GM12864 (cell line): ENCODE measurements at places on chromosomes 4 and X.

DNA sequence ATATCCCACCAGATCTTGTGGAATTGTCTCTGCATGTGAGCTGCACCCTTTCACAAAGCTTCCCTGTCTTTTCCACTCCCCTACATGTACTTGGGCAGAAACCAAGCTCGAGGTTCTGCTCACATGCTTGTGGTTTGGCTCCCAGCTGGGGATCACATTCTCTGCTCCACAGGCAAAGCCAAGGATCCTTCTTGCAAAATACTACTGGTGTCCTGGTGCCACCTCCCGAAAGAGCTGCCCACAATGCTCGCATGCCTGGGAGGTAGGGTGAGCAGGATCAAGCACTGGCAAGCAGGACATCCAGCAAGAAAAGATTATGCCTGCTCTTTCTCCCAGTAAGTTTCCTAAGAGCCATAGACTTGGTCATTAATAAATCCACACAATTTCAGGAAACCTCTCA is 45.1 kb upstream of the PPARGC1A start:
- DNase-seq, result no peak

DNA sequence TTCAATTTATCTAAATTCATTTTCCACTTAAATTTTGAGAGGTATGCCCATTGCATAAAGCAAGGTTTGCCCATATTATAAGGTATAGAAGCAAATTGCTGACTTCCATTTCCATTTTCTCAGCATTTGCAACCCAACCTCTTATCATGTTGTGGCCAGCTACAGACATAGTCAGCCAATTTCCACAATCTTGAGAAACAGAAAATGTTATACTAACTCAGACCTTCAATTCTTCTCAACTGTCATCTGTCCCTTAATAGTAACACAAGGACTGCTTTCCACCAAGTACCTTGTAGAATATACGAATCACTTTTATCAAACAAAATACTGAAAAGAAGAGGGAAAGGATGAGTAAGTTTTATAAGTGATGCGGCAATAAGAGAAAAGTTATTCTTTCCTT is 11.2 kb upstream of the GRIA3 start:
- DNase-seq, result no peak

GRCh38 chr4:88008743-88009171 is 1.3 kb downstream of the PKD2 start:
- no peak for DNase-seq

- no peak for DNase-seq
Measured at GRCh38 chr4:67393699-67394281, 151.5 kb downstream of the CENPC start.

DNA sequence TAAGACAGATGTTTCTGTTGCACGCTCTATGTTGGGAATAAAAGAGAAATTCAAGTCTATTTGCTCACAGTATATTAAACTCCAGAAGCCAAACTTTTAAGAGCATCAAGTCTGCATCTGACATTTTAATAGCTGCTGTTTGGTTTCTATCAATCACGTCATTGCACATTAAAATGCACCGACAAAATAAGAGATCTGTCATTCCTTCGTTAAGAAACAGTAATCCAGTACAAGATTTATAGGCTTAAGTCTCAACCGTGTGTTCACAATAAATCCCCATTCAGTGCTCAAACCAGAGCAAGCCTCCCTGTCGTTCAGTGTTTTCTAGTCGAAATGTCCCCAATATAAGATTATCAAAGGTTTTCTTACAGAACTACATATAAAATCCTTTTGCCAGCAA is 89.0 kb upstream of the BMPR1B start:
- DNase-seq, result no peak

DNA sequence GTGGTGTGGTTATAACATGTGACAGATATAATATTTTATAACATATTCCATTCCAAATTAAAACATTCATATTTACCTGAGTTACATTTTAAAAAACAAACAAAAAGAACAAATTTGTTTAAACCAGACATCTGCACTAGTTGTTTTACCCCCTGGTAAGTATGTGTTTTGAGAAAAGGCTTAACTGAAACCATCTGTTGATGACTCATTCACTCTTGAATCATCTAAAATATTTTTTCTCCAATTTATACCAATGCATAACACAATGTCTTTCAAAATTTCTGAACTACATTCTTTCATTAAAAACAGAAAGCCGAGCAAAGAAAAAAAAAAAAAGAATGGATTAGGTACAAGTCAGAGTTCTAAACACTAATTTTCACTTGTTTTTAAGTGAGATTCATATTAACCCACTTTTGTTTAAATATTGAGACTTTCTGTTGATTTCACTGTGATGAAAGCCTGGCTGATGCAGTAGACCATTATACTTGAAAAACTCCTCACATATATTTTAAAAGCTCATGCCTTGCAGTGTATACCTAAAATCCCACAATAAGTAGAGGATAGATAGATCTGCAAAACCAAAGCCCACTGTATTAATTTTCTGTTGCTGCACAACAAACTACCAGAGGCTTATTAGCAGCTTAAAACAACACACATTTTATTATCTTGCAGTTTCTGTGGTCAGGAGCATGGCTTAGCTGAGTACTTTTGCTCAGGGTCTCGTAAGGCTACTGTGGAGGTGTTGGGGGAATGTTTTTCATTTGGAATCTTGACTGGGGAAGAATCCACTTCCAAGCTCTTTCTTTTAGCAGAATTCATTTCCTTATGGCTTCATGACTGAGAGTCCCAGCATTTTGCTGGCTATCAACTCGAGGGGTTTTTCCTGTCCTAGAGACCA is 221.5 kb downstream of the PCDH18 start:
- DNase-seq, result no peak

DNA sequence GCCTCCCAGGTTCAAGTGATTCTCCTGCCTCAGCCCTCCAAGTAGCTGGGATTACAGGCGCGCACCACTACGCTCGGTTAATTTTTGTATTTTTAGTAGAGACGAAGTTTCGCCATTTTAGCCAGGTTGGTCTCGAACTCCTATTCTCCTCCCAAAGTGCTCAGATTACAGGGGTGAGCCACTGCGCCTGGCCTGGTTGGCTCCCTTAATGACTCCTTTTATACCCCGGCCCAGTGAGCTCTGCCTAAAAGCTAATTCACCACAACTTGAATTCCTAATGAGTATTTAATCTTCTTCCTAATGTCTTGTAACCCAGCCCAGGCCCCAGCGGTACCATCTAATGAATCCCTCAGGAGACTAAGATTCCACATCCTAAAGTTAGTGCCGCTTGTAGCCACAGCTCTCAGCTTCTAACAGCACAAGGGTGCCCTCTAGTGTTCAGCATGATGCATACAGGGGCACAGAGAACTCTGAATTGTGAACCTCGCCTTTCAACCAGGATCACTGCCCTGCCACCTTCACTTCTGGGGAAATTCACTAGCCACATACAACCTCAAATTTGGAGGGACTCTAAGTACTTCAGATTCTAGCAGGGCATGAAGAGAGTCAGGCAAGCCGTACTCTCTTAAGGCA is 89.5 kb downstream of the OR13H1 start:
- peak; percentile 1 for DNase-seq

- DNase-seq, result no peak
Measured at GRCh38 chr4:6335040-6335590, 65.5 kb downstream of the WFS1 start.

DNA sequence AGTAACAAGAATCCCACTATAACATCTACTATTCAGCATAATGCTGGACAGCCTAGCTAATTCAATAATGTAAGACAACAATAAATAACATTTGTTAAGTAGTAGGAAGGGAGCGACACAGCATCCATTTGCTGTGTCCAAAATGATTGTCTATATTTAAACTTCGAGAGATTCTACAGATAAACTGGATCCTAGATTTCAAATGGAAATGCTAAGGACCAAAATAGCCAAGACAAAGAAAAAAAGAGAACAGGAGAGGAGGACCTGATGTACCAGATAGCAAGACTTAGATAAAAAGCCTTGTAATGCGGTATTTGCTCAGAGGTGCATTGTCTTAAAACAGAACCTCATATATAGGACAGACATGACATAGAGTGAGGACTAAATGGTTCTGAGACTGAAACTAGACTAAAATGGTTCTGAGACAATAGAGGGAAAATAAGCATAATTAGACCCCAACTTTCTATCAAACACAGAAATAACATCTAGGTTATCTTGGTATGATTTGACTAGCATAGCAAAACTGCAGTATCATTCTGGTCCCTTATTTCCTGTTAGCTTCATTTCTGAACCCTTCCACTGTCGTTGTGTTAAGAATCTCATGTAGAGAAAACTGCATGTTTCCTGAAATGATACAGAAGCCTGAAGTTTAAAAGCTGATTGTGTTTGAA is 3.8 kb downstream of the HPGDS start:
- peak; percentile 44 for DNase-seq

- DNase-seq, result no peak
Measured at GRCh38 chrX:74540635-74541249, 73.7 kb downstream of the RLIM start.

- no peak for DNase-seq
Measured at GRCh38 chr4:71130827-71131603, 137.6 kb downstream of the DCK start.

GRCh38 chr4:8540991-8541390 is 39.2 kb upstream of the GPR78 start:
- DNase-seq, result no peak

DNA sequence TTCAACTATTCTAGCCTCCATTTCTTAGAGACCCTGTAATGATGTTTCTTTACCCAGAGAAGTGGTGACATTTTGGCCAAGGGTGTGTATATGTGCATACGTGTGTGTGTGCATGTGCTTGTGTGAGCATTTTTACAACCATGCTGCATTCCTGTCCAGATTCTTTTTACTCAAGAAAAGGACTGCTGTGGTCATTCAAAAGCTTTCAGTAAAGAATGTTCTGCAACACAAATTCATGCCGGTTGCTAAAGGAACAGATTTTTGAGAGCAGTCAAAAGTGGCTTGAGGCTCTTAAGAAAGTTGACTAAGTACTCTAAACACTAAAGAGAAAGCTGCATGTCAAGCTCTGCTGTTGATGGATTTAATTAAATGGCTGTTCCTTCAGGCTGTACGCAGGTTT is 65.0 kb upstream of the FMR1 start:
- no peak for DNase-seq

DNA sequence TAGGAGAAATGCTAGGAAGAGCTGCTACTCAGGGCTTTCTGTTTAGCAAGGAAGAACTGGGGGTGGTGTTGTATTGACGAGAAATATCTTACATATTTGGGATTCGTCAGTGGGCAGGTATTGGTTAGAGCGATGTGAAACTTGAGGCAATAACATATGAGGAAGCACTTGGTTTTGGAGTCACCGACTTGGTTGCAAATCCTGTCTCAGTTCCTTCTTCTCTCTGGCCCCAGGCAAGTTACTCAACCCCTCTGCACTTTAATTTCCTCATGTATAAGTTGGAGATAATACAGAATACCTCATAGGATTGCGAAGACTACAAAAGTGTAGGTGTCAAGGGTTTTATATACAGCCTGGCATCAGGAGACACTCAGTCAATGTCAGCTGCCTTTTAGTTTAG is 34.1 kb downstream of the GPAT3 start:
- DNase-seq, result peak; percentile 24

GRCh38 chr4:81743731-81744435 is 272.2 kb upstream of the RASGEF1B start:
- no peak for DNase-seq

DNA sequence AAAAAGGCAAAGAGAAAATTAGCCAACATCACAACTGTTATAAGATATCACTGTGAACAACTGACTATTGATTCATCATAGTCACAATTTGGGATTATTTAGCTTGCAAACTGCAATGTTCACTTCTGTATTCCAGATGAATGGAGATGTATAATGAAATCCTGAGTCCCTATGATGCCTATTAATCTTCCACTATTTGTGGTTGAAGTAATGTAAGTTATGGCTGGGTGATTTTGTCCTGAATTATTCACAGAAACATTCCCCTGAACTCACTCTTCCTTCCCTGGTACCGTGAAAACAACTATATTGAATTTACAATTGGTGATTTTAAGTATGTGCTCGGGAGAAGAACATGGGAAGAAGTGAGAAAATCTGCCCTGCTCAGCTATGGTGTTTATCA is 50.8 kb upstream of the NPFFR2 start:
- DNase-seq, result no peak

DNA sequence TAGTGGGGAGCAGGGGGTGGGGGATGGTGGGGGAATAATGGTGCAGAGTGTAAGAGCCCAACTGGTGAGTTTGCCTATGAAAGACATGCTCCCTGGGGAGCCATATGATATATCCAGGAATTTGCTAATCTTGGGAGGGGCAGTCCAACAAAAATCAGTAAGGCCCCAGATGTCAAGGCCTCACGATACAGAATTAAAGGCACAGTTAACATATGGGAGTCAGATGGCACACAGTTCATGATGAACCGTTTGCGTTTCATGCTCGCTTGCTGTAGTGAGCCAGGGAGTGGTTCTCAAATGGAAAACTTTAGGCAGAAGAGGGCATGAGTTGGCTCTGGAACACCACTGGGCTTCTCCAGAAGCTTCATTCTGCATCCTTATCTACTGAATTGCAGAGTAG is 33.9 kb upstream of the VCX2 start:
- DNase-seq, result no peak

- no peak for DNase-seq
Measured at GRCh38 chrX:24392709-24393108, 32.3 kb downstream of the SUPT20HL1 start.

GRCh38 chrX:24260842-24261550 is 52.9 kb downstream of the SUPT20HL2 start:
- no peak for DNase-seq

DNA sequence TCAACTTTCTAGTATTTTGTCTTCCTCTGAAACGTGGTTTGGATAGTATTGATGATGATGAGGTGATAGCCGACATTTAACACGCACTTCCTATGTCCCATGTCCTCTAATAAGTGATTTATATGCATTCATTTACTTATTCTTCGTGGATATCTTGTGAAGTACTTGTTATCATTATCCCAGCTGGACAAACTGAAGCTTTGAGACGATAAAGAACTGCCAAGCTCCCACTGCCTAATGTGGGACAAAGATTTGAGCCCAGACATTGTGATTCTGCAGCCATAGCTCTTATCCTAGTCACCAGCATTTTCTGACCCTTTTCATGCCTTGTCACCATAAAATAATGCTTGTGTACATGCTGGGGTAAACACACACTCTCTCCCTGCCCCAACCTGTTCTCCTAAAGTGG is 92.5 kb downstream of the RAPGEF2 start:
- no peak for DNase-seq

- DNase-seq, result no peak
Measured at GRCh38 chr4:55407119-55407518, 11.4 kb downstream of the TMEM165 start.

DNA sequence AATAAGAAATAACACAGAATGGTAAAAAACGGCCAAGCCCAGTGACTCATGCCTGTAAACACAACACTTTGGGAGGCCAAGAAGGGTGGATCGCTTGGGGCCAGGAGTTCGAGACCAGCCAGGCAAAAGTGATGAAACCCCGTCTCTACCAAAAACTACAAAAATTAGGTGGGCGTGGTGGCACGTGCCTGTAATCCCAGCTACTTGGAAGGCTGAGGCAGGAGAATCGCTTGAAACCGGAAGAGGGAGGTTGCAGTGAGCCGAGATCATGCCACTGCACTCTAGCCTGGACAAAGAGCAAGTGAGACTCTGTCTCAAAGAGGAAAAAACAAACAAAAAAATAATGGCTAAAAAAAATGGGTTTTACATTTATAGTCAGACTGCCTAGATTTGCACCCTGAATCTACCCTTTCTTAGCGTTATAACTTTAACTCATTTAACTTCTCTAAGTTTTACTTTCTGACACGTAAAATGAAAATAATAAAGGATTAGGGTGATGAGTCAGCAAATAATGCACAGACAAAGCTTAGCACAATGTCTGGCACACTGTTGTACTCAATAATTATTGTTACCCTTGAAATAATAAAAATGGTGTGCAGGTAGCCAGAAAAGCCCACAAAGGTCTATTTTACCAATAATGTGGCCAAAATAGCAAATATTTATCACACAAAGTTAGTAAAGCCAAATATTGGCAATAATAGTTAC is 55.0 kb downstream of the ATP11C start:
- DNase-seq, result no peak
